Endothelial cell of umbilical vein (primary cell): ENCODE measurements at places on chromosomes 12 and 14. TPM values are rescaled to one million over a fixed set of nuclear protein-coding genes. Genes with fewer than 3 reads are reported as not detected.

KLRG1 gene
- 2.8 and 4.4 TPM in 2 replicates for total RNA-seq

CPSF6 gene
- 86.2 and 91.7 TPM in 2 replicates for total RNA-seq

ST8SIA1 gene
- not detected in 2 replicates for total RNA-seq

TSHR gene
- total RNA-seq: not detected in 2 replicates

LYZ gene
- total RNA-seq: not detected in 2 replicates

RNU7-1 gene
- total RNA-seq: not detected in 2 replicates

RIPK3 gene
- total RNA-seq: 5.1 and 9.0 TPM in 2 replicates

DTX1 gene
- total RNA-seq: 0.14 and 0.22 TPM in 2 replicates

MGST1 gene
- total RNA-seq: 170 and 173 TPM in 2 replicates

CLEC4D gene
- not detected in 2 replicates for total RNA-seq
